ENCODE measurements at places on chromosomes 1 and 21. TPM values are rescaled to one million over a fixed set of nuclear protein-coding genes. Genes with fewer than 3 reads are reported as not detected.

- H3K4me3 ChIP-seq, result no peak overlapping the region
- no peaks in the 10 kb centered on the region for H3K36me3 ChIP-seq
- H3K4me1 ChIP-seq, result no peaks in the 10 kb centered on the region
- DNase-seq, result no peak
- no peaks in the 10 kb centered on the region for H3K27me3 ChIP-seq
Measured at GRCh38 chr1:236699366-236699765, 13.1 kb downstream of the ACTN2 start.

DNA sequence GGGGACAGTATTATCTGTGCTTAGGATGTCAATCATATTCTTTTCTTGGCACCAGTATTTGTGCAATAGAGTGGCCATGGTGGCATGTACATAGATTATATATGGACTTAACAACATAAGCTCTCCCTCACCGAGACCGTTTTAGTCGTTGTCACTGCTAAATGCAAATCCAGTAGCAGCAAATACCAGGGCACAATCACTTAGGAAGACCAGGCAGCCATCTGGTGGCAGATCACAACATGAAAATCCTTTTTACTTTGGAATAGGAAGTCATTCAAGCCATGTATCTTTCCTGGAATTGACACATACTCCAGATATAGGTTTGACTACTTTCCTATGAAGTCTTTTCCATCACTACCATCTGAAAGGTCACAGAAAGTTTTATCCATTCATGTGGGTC is 53.2 kb upstream of the C1orf87 start:
- no peak overlapping the region for H3K27ac ChIP-seq
- no peaks in the 10 kb centered on the region for H3K36me3 ChIP-seq
- no peaks in the 10 kb centered on the region for H3K4me1 ChIP-seq
- H3K27me3 ChIP-seq, result no peaks in the 10 kb centered on the region
- H3K4me3 ChIP-seq, result no peak overlapping the region
- DNase-seq, result no peak

- H3K27ac ChIP-seq, result no peak overlapping the region
- no peak overlapping the region for H3K4me3 ChIP-seq
- no peaks in the 10 kb centered on the region for H3K36me3 ChIP-seq
- peaks cover 48% of the 10 kb centered on the region for H3K4me1 ChIP-seq
Measured at GRCh38 chr1:13764588-13765332, 64.8 kb downstream of the PRDM2 start.

- DNase-seq, result no peak
- H3K4me1 ChIP-seq, result no peaks in the 10 kb centered on the region
- no peak within 1 kb of the TSS for H3K4me3 ChIP-seq
- no peaks in the 10 kb centered on the region for H3K27me3 ChIP-seq
- no peaks in the 10 kb centered on the region for H3K36me3 ChIP-seq
Measured at GRCh38 chr1:237004116-237004515, at the start of gene MT1HL1. Gene MT1HL1, minus strand, starts transcription at chr1:237004441. Its CDS starts 69 bp downstream, at chr1:237004372.

Gene SPATC1L
- total RNA-seq, result 4.7 TPM

DNA sequence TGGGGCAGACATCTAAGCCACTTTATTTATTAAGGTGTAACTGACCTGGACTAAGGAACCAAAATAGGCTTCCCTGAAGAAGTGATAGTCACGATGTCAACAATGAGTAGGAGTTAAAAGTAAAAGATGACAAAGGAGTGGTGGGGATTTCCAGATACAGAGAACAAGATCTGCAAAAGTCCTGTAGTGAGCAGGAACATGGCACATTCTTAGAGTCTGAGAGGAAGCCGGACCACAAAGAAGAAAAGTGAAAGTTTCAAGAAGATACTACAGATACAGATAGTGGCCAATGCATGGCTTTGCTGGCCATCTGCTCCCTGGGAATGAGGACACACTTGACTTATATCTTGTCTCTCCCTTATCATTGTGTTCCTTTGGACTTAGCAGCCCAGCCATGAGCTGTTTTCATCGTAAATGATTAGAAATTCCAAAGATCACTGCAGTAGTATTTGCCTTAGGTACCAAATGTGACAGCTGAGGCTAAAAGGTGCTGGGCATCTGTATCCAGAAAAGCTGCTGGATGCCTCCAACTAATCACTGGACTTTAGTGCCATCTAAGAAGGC is 302.4 kb upstream of the NR5A2 start:
- H3K4me3 ChIP-seq, result no peak overlapping the region
- DNase-seq, result no peak
- H3K27ac ChIP-seq, result no peak overlapping the region
- H3K27me3 ChIP-seq, result no peaks in the 10 kb centered on the region

- no peak for DNase-seq
- peaks cover 2% of the 10 kb centered on the region for H3K4me1 ChIP-seq
- H3K27me3 ChIP-seq, result no peaks in the 10 kb centered on the region
- no peaks in the 10 kb centered on the region for H3K36me3 ChIP-seq
- no peak overlapping the region for H3K27ac ChIP-seq
Measured at GRCh38 chr1:178308438-178308837, 188.3 kb downstream of the CLEC20A start.

DNA sequence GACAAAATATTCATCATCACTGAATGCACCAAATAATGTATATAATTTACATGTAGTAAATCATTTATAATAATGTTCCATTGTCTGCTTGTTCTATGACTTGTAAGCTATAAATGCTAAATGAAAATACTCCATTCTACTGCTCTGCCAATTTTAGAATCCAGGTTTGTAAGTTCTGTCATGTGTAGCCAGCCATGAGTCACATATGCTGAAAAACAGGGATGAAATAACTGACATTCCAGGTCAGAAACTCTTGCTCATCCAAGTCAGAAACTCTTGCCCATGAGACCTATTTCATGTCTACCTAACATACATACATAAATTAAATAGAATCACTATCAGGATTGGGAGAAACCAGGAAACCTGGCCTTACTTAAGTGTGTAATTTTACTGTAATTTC is 95.6 kb downstream of the ASH1L start:
- H3K27me3 ChIP-seq, result no peaks in the 10 kb centered on the region
- H3K4me3 ChIP-seq, result no peak overlapping the region

Gene CHRM3
- total RNA-seq, result 5.4 TPM

GRCh38 chr1:170460001-170460400 is 72.0 kb upstream of the GORAB start:
- DNase-seq, result no peak
- H3K4me1 ChIP-seq, result no peaks in the 10 kb centered on the region
- H3K36me3 ChIP-seq, result no peaks in the 10 kb centered on the region
- H3K4me3 ChIP-seq, result no peak overlapping the region

Gene FCRL3
- total RNA-seq, result 0.67 TPM

GRCh38 chr1:203536980-203537455 is 43.1 kb downstream of the OPTC start:
- H3K27me3 ChIP-seq, result no peaks in the 10 kb centered on the region
- H3K36me3 ChIP-seq, result no peaks in the 10 kb centered on the region
- peak; percentile 63 for DNase-seq
- H3K27ac ChIP-seq, result peak overlapping the region; percentile 66
- H3K4me3 ChIP-seq, result no peak overlapping the region
- H3K4me1 ChIP-seq, result peaks cover 12% of the 10 kb centered on the region
